ENCODE measurements at places on chromosomes 16 and 17. TPM values are rescaled to one million over a fixed set of nuclear protein-coding genes. Genes with fewer than 3 reads are reported as not detected.

DNA sequence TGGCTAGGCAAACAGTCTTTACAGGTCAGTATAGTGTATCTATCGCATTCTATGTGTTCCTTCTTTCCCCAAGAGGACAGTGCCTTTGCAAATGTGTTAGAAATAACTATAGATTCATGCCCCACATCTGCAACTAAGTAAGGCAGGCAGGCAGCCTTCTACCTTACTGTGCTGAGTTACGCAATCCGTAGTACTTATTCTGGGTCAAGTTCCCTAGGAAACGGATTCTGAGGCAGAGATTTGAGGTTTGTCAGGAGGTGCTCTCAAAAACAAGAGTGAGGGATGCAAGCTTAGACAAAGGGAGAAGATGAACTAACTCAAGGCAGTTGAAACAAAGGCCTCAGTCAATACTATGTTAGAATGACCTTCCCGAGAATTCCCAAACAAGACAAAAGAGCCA is 12.7 kb upstream of the ANKFY1 start:
- DNase-seq: no peak

GRCh38 chr16:82034981-82035612 is at the start of gene HSD17B2:
HSD17B2 (plus strand) TSS chr16:82035253; CDS start chr16:82035425, 172 bp downstream.
- DNase-seq: no peak

DNA sequence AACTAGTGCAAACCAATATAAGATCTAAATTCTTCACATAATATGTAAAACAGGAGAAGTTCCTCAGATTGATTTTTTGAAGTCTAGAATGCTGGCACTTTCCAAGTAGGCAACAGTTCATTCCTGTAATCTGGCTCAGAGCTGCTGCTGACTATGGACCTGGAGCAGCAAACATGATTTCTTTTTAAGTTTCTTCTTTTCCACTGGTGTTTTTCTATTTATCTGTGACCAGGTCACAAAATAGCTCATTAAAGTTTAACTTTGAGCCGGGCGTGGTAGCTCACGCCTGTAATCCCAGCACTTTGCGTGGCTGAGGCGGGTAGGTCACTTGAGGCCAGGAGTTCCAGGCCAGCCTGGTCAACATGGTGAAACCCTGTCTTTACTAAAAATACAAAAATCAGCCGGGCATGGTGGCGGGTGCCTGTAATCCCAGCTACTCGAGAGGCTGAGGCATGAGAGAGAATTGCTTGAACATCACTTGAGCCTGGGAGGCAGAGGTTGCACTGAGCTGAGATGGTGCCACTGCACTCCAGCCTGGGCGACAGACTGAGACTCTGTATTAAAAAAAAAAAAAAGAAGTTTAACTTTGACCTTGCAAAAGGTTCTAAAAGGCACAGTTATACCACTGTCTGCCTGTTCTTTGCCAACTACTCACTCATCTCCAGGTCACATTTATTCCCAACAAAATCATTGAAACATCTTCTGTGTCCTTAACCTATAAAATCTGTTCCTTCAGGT is 29.4 kb upstream of the SLC13A2 start:
- no peak for DNase-seq

GRCh38 chr17:69763503-69763902 is 311.5 kb upstream of the KCNJ16 start:
- DNase-seq: no peak

Gene CBX8
- 4.4 TPM for total RNA-seq

Gene ADAD2
- total RNA-seq: 0.21 TPM

Gene OR4D1
- total RNA-seq: not detected
